CD4-positive, alpha-beta T cell treated with Interleukin-1 beta for 1 hour (primary cell): ENCODE measurements at places on chromosomes 3 and 15.

DNA sequence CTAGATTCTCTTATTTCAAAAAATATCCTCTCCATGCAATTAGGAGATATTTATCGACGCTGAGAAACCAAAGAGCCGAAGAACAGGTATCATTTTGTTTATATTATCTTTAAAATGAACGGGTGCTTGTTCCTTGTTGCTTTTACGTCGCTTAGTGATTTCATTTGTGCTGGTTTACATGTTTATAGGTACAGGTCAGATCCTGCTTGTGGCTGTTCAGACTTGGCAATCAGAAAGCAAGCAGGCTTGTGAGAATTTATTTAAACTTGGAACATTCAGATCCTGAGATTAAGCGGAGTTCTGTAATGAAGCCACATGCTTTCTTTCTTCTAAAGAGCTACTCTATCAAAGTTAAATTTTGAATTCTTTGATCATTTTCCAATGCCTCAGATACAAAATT is 43.0 kb upstream of the ATP2C1 start:
- no peak for DNase-seq

DNA sequence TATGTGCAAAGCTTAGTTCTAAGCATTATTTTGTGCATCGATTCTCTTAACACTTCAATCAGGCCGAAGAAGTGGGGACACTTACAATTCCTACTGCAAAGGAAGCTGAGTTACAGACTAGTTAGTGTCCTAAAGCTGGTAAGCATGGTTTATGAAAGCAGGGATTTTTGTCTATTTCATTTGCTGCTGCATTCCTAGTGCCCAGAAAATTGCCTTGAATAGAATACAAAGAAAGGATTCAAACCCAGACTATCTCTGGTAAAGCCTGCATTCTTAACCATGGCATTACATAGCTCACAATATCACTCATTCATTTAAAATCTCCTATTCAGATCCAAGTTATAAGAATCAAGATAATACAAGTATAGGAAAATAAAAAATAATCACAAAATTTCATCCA is 24.4 kb upstream of the CPOX start:
- DNase-seq: no peak

GRCh38 chr3:104887069-104887468 is 479.6 kb upstream of the ALCAM start:
- no peak for DNase-seq

DNA sequence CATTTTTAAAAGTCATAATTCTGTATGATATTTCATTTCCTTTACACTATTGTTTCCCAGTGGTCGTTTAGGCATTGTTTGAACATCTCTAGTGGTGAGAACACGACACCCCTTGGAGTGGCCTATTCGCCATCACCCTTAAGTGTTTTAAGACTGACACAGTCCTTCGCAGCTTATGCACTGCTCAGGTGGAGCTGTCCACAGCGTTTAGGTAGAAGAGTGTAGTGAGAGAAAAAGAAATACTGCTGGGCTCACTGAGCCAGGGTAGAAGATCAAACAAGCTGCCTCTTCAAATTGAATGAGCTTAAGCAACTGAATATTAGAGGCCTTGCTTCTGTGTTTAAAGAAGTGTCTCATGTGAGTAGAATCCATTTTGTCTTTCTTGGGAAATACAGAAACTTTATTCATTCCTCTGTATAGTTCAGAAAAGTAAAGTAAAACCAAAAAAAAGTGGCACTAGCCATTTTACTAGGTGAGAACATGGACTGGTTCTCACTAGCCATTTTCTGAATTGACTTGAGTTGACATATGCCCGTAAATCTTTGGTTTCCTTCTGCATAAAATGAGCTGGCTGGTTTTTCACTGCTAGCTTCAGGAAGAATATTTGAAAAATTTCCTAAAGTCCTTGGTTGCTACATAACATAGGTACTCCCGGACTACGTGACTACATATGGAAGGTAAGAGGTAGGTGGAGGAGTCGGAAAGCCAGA is 155.9 kb downstream of the P3H2 start:
- no peak for DNase-seq

- no peak for DNase-seq
Measured at GRCh38 chr3:120339362-120339761, 9.8 kb downstream of the LRRC58 start.

GRCh38 chr3:482479-482878 is 285.9 kb downstream of the CHL1 start:
- DNase-seq: no peak

- DNase-seq: no peak
Measured at GRCh38 chr3:10273702-10274305, 18.9 kb downstream of the GHRL start.

GRCh38 chr3:170752571-170753155 is 117.3 kb downstream of the RPL22L1 start:
- DNase-seq: no peak

DNA sequence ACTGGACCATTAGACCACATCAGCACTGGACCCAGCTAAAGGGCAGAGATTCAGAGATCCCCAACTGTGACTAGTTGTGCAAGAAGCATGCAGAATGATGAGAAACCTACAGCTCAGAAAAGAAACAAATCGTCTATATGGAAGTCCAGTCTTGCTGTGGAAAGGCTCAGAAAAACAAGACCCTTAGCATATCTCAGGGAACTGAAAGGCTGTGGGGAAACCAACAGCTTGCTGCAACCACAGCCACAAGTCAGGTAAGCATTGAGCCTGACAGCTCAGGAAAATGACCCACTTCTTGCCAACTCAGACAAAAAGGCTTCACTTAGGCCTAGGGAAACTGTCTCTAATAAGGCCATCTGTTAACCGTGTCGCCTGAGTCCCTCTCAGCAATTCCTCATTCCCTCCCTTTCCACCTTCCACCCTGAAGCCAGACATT is 145.6 kb downstream of the LSAMP start:
- DNase-seq: no peak

DNA sequence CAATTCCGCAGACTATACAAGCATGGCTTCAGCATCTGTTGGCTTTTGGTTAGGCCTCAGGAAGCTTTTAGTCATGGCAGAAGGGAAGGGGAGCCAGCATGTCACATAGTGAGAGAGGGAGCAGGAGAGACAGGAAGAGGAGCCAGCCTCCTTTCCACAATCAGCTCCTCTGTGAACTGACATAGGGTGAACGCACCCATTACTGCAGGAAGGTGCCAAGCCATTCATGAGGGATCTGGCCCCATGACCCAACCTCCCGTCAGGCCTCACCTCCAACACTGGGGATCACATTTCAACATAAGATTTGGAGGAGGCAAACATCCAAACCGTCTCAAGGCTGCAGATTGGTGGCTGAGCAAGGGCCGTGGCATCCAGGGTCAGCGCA is 106.3 kb downstream of the LRRK1 start:
- DNase-seq: no peak

GRCh38 chr15:101083336-101084045 is 164.3 kb downstream of the LRRK1 start:
- no peak for DNase-seq

DNA sequence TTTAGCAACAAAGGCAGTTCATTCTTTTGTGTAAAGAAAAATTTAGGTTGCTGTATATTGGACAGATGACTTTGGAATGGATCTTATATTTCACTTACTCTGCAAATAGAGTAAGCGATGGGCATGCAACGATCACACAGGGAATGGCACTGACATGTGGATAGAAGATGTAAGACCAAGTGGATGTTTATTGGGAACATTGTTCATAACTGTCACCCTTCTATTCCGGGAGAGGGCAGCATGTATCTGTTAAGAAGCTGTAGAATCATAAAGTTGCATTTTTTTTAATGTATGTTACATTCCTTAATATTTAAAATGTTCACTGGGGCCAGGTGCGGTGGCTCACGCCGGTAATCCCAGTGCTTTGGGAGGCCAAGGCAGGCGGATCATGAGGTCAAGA is 41.2 kb downstream of the HPS3 start:
- DNase-seq: no peak

- no peak for DNase-seq
Measured at GRCh38 chr3:134346744-134347143, 27.5 kb downstream of the AMOTL2 start.

DNA sequence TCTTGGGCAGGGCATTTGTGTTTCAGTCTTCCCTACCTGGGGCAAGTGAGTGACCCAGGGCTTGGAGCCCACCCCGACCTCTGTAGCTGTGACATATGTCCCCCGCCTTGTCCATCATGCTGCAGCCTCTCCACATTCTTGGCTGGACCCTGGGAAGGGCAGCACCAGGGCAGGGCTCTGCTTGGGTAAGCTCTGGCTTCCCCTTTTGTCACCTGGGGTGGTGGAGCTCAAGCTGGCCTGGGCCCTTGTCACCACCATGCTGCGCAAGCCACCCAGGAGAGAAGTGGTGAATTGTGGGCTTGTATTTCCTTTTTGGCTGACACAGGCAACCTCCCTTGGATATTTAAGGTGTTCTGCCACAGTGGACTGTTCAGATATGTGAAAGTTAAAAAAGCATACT is 29.3 kb downstream of the SPSB4 start:
- DNase-seq: no peak

DNA sequence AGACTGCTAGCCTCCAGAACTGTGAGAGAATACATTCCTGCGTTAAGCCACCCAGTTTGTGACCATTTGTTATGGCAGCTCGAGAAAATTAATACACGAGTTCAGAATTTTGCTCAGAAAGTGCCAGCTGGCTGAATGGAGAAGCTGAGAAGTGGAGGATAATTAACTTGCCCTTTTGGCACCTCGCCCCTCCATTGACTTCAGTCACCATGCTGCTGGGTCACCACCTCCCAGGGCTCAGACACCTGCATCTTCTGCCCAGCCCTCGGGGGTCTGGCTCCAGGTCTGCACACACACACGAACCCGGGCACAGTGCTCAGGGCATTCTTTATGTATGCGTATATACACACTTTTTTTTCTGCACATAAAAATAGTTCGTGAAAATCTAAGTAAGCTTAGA is 32.0 kb downstream of the AMOTL2 start:
- no peak for DNase-seq

DNA sequence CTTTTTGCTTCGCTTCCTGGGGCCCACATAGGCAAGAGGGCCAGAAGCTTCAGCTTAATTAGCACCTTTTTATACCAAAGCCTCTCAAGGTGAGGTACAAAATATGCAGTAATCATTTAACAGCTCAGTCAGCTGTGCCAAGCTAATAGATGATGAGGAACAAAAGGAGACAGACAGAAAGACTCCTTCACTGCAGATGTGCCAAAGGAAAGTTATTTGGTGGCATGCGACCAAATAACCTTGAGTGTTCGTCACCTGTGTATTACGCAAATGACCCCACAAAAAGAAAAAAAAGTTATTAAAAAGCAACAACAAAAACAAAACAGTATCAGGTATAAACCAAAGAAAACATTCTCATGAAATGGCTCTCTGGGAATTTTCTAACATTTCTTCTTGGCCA is 325.8 kb upstream of the IGF1R start:
- no peak for DNase-seq

DNA sequence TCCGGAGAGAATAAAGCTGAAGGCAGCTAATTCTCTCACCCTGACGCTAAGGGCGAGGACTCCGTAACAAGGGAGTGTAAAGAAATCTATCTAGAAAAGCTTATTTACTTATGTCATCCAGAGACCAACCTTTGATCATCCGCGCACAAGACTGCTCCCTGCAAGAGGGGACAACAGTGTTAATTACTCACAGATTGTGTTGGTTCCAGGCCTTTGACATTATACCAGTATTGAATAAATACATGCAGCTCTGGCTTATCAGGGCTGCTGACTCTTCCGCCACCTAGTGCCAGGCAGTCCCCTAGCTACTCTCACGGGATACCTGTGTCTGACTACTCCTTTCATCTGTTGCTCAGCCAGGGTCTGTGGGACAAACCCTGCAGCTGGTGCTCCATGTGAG is 211.7 kb downstream of the DTWD1 start:
- DNase-seq: no peak

DNA sequence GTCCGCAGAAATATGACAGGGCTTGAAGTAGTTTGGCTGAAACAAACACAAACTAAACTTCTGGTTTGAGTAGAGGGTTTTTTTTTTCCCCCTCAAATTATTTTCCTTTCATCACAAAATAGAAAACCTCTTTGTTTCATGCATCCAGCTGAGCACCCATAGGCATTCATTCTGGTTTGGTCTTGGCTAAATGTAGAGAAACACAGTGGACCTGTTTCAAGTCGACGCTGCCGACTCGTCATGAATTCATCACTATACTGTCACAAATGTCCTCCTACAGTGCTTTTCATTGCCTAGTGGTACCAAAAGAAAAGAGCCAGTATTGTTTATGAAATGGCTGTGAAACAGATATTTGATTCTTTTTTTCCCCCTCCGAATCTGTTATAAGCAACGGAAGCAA is 52.4 kb upstream of the GYG1 start:
- no peak for DNase-seq

DNA sequence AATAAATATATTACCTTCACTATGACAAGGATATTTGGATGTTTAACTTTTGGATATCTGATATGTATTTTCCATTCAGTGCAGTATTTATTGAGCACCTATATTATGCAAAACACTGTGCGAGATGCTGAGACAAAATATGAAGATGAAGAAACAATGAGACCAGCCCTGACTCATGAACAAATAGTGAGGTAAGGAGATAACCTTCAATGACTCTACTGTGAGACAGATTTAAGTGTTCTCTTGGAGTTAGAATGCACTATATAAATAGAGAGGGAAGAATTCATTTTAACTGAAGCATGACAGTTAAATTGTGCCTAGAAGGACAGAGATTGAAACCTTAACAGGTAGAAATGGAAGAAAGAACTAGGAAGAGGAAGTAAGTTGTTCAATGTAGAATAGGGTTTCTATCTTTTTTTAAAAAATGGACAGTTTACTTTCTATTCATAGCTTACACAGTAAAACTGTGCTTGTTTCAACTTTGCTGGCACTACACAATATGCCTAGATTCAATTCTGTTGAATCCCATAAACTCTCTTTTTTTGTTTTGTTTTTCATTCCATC is 124.2 kb downstream of the ZBTB20 start:
- no peak for DNase-seq

DNA sequence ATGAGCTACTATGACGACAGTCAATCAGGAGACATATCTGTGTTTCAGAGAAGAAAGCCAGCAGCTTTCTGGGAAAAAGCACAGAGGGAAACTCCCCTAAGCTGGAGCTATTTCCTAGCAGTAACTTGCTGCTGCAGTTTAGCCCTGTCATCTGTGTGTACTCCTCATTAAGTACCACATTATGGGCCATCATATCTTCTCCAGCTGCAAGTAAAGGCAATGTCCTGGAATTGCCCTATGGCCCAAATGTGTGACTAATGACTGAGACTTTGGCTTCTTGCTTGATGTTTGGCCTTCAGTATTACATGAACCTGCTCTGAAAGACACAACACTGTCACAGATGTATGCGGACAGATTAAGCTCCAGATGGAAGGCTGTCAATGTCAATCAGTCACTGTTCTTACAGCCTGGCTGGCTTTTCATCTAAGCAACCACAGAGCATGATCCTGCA is 190.8 kb downstream of the FHIT start:
- DNase-seq: no peak
